ENCODE measurements at places on chromosomes 7 and 10.

DNA sequence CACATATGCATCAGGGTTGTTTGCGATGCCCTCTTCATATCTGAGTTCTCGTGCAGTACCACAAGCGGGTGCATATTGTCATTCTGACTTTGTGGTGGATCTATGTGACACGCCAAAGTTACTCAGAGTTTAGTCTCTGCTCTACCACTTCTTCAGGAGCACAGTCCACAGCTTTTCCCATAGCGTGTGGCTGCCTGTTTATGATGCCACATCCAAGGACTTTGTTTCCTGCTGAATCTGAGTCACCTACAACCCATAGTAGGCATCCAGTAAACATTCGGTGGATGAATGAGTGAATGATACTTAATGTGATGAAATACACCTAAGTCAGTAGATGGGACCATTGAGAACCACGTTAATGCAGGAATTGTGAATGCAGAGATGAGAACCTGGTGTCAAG lies 15.0 kb downstream of the ADRA2A start:
- DNase-seq: no peak

GRCh38 chr10:31949266-31949665 lies 20.6 kb upstream of the ARHGAP12 start:
- no peak for DNase-seq

- no peak for DNase-seq
Observed at GRCh38 chr7:106779877-106780276, 85.2 kb upstream of the PIK3CG start.

DNA sequence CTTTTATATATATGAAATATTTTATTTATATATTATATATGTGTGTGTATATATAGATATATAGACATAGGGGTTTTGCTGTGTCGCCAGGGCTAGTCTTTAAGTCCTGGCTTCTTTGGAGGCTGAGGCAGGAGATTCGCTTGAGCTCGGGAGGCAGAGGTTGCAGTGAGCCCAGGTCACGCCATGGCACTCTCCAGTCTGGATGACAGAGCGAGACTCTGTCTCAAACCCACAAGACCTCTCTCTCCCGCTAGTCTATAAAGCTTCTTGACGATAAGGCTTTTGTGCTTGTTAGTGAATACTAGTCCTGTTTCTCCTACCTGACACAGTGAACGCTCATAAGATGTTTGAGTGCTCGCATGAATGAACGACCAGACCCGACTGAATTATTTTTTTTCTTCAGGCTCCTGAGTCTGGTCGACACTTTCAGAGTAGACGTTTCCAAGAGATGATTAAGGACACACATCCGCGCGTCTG lies 577 bp upstream of the DDX21 start:
- DNase-seq: no peak

DNA sequence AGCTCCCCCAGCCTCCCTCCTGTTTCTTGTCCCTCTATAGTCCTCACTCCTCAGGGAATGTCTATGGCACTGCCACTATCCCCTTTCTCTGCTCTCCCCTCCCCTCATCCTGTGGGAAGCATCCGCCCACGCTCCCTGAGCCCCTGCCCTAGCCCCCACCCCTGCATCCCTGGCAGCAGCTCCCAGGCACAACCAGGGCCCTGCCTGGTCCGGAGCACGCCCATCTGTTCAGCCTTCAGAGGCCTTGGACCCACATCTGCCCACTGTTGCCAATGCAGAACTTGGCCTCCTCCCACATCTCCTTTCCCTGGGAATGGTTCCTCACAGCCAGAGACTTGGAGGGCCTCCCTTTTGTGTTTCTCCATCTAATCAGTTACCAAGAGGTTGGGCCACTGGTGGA lies 20.4 kb upstream of the TBRG4 start:
- no peak for DNase-seq

DNA sequence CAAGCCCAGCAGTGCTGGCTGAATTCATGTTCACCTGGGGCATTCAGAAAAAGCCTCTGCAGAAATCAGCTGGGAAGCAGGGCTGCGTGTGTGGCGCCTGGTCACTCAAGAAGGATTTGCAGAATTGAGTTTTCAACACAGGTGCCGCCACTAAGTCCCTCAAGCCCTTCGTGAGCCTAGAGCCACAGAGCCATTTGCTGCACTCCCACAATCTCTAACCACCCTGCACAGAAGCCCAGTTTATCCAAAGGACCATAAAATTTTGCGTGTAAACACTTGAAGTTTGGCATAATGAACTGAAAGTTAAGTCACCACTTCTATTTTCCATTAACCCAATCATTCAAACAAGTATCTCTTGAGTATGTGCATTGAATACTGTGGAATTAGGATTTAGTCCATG lies 136.2 kb downstream of the DIP2C start:
- DNase-seq: no peak

DNA sequence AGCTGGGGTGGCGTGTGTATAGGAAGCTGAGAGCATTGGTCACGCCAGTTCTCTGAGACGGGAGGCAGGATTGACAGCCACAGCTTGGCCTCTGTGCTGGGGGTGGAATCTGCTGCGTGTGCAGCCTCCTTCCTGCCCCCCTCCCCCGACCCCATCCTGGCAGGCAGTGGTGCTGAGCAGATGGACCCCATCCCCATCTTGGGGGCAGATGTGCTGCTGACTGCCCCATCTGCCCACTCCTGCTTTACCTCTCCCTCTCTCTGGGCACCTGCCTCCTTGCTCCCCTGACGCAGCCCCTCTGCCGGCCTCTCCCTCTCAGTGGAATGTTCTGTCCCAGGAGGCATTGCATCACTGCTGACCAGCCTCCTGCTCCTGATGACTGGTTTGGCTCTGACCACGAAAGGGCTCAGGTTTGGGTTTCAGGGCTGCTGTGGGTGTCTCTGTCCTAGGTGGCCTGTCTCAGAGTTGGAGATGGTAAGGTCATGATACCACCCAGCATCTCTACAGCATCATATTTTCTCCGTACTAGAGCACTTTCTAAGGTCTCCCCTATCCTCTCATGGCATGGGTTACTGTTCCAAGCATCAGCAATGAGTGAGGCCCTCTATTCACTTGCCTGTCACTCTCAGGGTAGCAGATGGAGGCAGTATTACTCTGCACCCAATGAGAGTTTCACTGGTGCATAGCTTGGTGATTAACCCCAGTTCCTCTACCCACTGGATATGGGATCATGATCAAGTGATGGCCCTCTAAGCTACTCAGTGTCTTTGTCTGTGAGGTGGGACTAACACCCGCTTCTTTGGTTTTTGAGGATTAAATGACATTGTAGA lies 81.9 kb downstream of the RBM20 start:
- no peak for DNase-seq

DNA sequence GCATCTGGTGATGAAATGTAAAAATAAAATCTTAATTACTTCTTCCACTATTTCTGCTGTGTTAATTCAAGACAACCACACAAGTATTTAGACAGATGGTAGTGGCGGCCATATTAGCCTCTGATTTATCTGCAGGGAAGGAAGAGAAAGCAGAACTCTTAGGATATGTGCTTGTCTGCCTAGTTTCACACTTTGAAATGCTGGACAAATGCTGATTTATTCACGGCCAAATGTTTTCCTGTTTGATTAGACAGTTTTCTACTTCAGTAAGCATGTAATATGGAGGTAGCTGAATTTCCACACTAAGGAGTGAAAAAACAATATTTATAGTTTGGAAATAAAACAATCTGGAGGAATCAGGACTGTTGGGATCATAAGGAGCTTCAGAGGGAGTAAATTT lies 158.1 kb downstream of the AGMO start:
- no peak for DNase-seq

DNA sequence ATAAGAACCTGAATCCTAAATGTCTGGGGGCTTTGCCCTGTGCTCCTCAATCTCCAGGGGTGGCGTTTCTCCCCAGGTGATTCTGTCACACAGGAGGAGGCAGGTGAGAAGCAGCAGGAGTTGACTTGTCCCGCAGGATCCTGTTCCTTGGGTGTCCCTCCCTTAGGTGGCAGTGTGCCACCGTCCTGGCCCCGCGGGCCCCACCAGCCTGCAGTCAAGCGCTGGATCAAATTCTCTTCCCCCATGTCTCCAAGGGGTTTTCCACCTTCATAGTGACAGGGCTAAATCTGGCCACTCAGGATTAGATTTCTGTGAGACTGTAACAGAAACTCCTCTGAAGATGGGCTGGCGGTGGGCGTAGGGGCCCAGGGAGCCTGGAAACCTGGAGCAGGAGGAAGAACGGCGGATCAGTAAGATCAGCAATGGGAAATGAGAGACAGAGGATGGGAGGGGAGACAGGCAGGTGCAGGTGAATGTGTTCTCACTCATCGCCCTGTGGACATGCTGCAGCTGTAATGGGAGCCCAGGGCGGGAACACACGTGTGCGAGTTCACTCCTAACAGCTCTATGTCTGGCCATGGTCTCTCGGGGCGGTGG lies 329.2 kb upstream of the COBL start:
- DNase-seq: no peak

DNA sequence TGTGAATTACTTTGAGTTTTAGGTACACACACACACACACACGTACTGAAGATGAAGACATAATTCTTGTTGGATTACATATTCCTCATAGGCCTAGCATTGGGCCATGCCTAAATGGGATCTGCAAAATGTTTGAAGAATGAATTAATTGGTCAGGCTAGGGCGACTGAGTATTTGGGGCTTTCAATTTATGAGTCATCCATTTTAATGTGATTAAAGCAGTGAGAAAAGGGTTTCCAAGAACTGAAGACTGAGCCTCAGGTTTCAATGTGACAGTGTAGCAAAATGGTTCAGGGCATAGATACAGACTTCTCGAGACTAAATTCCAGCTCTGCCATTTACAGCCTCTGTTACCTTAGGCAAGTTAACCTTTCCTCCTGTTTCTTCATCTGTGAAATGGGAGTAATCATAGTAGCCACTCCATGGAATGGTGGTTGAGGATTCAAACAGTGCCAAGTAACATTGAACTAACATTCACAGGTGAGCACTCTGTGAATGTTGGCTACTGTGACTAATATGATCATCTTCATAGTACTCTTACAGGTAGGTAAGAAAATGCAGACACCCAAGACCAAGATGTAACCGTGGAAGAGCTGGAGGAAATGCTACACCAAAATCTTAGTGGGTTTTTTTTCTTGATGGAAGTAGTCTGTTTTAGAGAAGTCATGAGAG lies 7.6 kb downstream of the BPGM start:
- no peak for DNase-seq

DNA sequence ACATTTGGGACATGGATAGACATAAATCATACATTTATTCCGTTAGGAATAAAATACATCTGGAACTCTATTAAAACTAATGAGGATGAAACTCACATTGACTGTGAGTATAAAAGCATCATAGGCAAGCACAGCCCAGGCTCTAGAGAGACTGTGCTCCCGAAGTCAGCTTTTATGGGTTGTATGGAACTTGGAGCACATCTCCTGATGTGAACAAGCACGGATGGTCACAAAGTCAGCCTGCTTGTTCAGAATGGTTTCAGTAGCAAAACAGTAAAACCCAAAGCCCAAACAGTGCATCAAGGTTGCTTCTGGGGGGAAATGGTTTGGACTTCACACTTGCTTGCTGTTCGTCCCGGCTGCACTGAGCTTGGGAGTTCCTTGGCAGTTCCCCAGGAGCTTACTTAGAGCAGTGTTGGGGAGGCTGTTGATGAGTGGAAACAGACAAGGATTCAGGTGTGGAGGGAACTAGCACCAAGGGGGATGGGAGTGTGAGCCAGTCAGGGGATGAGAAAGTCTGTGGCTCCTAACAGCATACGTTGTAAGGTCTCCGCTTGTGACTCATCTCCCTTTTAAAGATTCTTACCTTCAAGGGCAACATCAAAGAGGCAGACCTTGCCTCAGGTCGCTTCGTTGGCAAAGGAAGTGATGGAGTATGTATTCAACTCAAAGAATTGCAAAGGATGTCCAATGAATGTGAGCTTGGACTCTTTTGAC lies 19.7 kb upstream of the ITGA8 start:
- DNase-seq: no peak

DNA sequence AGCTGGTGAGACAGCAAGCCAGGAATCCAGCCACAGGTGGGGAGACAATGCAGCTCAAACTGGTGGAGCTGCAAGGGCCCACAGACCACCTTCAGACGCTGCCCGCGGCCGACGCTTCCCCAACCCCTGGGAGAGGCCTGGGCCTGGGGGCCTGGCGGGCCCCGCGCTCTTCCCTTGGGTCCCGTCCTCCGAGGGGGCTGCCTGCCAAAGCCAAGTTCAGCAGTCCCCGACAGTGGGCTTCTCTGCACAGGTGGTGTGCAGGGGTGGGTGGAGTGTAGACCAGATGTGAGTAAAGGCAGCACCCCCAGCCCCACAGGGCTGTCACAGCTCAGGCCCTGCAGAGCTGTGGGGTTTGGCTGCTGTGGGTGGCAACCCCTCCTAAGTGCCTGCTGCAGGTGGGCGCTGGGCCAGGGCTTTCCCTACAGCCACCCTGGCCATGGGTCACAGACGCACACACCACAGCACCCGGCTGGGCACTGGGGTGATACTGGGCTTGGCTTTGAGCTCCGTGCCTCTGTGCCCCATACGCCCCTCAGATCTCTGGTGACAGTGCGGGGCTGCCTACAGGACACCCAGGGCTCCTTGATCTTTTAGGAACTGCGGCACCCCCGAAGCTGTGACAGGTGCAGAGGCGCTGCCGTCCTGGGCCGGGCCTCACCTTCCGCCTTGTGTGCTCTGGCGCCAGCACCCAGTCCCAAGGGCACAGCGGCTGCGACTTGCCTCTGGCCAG lies 20.5 kb downstream of the BNIP3 start:
- no peak for DNase-seq

- no peak for DNase-seq
Observed at GRCh38 chr10:31615129-31615528, 296.1 kb downstream of the ZEB1 start.

DNA sequence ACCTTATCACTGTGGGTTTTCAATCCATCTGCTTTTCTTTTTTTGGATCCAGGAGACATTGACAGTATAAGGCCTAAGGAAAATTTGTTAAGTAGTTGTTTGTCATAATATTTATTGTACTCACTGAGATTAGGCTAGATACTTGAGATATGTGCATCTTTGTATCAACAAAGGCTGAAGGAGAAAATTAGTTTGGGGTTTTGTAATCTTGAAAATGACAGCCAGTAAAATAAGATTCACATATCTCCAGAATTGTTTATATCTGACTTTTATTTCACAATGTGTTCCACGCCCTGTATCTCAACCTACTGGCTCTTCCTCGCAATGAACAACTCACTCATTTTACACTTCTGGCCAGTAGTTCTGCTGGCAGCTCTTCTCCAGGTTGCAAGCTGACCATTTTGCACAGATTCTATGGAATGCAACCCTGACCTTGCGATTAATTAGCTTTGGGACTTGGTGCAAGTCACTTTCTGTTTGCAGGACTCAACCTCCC lies 132.7 kb downstream of the GATA3 start:
- DNase-seq: no peak

- DNase-seq: no peak
Observed at GRCh38 chr10:71916827-71917226, 47.4 kb upstream of the CHST3 start.

DNA sequence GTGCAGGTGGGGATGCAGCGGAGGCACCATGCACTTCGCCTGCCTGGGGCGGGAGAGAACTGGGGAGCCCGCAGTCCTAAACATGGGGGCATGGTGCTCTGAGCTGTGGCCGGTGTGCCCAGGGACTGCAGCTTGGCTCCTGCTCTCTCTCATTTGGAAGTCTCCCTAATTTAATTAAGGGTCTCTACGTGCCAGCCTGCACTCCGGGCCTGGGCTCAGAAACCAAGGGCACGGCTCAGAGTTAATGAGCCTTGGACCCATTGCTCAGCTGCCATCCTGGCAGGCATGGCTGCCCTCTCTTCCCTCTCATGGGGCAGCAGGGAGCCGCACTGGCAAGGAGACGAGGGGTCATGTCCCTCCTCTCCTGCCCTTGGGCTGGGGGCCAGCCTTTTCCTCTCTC lies 115.6 kb downstream of the CDH23 start:
- no peak for DNase-seq

- no peak for DNase-seq
Observed at GRCh38 chr7:417973-418601, 101.6 kb downstream of the PDGFA start.
